Endothelial cell of umbilical vein (primary cell): ENCODE measurements at places on chromosomes 1 and 21.
A peak's percentile ranks its signal among the peaks of the same experiment; 100 is the strongest.

- DNase-seq: no peak
Measured at GRCh38 chr21:14482165-14482564, 64.0 kb downstream of the SAMSN1 start.

GRCh38 chr1:63753591-63753990 is 20.2 kb upstream of the ROR1 start:
- peak; percentile 78 for DNase-seq

DNA sequence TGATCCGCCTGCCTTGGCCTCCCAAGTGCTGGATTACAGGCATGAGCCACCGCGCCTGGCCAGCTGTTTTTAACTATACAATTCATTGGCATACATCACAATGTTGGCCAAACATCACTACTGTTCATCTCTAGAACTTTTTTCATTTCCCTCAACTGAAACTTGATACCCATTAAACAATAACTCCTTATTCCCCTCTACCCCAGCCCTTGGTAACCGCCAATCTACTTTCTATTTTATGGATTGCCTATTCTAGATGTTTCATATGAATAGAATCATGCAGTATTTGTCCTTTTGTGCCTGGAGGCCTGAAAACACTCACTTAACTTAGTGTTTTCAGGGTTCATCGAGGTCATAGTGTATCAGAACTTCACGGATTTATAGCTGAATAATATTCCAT is 16.2 kb downstream of the BTF3L4 start:
- DNase-seq: no peak

- DNase-seq: no peak
Measured at GRCh38 chr1:58926152-58926551, 142.3 kb upstream of the JUN start.

DNA sequence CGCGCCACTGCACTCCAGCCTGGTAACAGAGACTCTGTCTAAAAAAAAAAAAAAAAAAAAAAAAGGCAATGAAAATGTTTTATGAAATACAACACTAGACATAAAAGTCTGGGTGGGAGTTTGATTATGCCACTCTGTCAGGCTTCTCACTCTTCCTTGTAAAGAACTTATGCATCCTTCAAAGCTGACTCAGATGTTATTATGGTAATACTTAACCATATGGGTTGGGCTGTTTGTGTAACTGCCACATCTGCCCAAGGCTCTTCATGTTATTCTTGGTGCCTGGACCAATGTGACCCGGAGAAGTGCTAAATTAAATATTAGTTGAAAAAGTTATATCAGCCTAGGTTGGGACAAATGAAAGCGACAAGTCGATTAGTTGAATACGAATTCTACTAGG is 23.8 kb downstream of the FAM89A start:
- no peak for DNase-seq

DNA sequence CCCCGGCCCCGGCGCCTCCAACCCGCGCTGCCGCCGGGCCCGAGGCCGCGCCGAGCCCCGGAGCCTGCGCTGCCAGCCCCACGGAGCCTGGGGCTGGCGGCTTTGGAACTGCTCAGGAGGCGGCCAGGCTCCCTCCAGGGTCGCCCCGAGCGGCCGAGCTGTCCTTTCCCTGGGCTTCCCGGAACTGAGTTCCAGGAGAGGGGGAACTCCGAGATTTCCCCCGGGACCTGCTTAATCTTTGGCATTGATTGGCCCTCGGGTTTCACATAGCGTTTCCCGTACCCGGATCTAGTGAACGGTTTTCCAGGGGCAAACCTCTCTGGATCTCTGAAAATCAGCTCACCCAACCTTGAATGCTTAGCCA is 504 bp downstream of the H6PD start:
- DNase-seq: peak; percentile 48

- no peak for DNase-seq
Measured at GRCh38 chr1:217062586-217062985, 339.4 kb upstream of the ESRRG start.

DNA sequence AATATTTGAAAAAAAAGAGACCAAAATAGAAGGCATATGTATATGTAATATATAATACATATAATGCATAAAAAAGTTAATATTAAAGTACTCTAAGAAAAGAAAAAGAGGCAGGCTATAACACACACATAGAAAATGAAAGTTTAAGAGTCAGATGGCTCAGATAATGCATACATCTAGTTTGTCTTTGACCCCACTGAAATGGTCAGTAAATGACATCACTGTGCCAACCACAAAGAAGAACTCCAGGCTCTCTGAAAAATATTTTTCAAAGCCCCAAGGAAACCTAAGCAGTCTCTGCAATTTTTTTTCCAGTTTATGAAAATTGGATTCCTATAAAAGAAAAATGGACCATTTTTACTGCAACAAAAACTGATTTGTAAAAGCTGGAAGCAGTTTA is 55.4 kb upstream of the SCYL3 start:
- DNase-seq: no peak

DNA sequence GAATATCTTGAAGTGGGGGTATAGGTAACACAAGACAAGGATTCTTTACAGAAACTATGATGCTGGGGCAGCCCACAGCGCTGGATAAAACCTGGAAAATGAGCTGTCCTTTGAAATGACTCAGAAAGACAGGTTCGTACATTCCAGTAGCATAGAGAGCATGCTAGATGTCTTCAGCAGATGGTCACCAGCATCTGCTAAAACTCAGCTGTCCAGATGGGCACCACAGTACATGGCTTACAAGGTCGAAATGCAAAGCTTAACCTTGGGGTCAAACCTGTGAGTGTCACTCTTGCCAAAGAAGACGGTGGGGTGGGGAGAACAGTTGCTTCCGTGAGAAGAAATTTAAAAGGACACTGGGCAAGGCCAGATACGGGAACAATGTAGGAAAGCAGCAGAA is 41.3 kb upstream of the TRIM45 start:
- no peak for DNase-seq

GRCh38 chr21:33026878-33027400 is 1.2 kb downstream of the OLIG2 start:
- no peak for DNase-seq

GRCh38 chr1:51524817-51525216 is 5.8 kb upstream of the EPS15 start:
- no peak for DNase-seq

- peak; percentile 89 for DNase-seq
Measured at GRCh38 chr1:199573047-199573446, 454.5 kb upstream of the NR5A2 start.

DNA sequence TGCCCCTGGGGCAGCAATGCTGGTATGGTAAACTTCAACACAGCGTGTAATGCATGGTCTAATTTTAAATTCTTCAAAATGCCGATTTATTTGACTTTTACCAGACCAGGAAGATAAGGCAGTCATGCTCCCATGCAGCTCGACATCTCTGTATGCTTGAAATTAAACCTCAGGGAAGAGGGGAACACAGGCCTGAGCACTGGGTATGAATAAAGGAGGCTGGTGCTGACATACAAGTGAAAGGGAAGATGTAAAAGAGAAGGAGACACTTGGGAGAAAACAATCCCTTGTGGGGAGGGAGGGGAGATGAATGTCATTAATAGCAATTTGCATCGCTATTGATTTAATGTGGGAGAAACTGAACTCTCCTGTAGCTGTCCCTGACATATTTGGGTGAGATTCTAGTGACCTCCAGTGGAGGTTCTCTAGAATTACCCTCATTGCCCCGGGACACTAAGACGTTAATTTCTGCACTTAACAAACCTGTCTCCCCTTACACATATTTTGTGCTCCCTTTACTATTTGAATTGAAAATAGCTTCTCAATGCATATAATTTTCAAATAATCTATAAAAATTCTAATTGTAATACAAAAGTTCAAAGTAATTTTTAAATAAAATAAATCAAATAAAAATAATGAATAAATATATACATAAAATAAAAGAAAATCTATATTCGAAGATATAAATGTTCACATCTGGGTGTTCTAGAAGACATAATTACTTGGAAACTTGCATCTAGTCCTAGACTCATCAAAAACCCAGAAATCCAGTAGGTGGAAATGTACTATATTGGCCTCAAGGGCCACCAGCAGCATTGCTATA is 283.1 kb downstream of the LMX1A start:
- peak; percentile 57 for DNase-seq

DNA sequence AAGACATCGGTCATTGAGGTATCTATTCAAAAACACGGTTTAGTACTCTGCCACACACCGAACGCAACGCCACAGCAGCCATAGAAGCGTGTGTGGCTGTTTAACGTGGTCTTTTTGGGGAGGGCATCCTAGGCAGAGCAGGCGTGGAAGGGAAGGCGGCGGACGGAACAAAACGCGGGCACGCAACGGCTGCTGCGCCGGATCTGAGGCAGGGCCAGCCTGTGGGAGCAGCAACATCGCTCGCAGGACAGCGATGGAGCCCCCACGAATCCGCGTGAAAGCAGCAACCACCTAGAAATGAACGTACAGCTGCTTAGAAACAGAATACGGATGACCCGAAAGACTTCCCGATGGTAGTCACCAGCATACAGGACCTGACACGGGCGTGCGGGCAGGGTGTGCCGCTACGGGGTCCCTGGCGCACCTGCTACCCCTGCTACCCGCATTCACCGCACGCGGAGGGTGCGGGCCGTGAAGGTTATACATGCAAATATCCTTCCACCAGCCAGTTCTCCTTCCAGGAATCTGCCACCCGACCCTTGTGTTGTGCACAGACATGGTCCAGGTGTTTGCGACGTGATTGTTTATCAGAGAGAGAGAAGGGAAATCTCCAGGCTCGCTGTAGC is 114.4 kb upstream of the COL6A1 start:
- DNase-seq: no peak

- no peak for DNase-seq
Measured at GRCh38 chr1:48051466-48052126, 54.4 kb upstream of the TRABD2B start.

- no peak for DNase-seq
Measured at GRCh38 chr1:22651941-22652856, 837 bp upstream of the C1QB start.

GRCh38 chr21:45125357-45125756 is 51.0 kb downstream of the ADARB1 start:
- no peak for DNase-seq

- no peak for DNase-seq
Measured at GRCh38 chr1:72837781-72838180, 555.4 kb upstream of the NEGR1 start.

DNA sequence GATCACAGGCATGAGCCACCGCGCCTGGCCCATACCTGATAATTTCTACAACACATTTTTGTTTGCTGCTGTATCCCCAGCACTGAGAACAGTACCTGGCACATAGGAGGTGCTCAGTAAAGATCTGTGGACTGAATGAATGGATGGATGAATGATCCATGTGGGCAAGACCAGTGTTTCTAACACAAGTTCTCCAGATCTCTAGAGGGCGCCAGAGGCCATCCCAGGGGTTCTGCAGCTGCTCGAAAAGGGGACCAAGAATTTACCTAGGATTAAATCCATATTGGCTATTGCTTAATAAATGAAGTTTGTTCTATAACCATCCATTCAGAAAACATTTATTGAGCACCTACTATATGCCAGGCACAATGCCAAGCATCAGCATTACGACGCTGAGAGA is 167.7 kb downstream of the ACTL8 start:
- no peak for DNase-seq

- peak; percentile 59 for DNase-seq
Measured at GRCh38 chr1:28915031-28915895, 894 bp downstream of the EPB41 start.

DNA sequence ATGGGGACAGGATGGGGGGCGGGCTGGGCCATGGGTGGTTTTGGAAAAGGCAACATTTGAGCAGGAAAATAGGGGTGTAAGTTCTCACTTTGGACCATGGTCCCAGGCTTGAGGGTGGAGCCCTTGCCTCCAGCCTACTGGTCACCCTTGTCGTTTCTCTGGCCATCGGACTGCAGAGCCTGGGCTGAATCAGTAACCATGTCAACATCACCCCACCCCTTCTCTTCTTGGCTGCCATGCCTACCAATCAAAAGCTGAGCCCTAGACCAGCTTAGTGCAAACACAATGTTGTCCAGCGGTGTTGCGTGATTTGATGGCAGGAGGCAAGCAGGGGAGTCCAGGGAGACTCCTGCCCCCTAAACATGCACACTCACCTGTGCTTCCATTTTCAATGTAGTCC is 231.0 kb upstream of the KAZN start:
- no peak for DNase-seq

DNA sequence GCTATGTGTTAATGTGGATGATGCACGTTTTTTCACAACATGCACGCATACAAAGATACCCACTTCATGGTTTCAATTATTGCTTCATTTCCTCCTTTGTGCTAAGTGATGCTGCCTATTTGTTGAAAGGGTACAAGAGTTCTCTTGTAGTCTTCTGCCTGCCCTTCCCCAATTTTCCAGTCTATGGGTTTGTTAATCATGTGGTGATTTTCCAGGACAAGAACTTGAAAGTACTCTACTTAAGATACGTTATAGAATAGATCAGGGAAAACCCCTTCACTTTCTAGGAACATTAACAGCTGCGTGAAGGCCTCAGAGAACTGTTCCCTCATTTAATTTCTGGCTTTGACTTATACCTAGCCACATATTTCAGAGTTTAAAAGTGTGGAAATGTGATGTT is 52.1 kb upstream of the SLC44A3 start:
- DNase-seq: no peak

DNA sequence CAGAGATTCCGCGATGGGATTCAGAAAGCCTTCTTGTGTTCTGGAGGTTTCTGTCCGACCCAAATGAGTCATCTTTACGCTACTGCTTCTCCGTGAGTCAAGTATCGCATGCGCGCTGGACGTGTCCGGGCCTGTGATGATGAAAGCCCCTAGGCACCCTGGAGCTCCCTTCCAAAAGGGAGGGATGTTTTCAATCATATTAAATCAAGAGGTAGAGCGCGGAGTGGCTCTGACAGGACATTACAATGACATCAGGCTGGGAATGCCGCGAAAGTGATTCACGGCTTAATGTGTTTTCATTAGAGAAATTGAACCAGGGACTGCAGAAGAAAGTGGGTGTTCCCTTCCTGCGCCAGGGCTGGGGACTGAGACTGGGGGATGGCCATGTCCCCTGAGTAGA is 48.5 kb downstream of the AJAP1 start:
- DNase-seq: no peak

- DNase-seq: no peak
Measured at GRCh38 chr1:226370144-226370923, 37.6 kb downstream of the PARP1 start.

GRCh38 chr1:192751260-192751659 is 57.6 kb upstream of the RGS2 start:
- DNase-seq: no peak

GRCh38 chr1:179925922-179926849 is 28.4 kb upstream of the CEP350 start:
- no peak for DNase-seq

GRCh38 chr1:19981507-19982312 is 2.3 kb upstream of the PLA2G2A start:
- DNase-seq: no peak

- no peak for DNase-seq
Measured at GRCh38 chr1:151799179-151800022, 5.8 kb downstream of the LINGO4 start.

GRCh38 chr1:9078015-9078751 is 8.7 kb upstream of the SLC2A5 start:
- no peak for DNase-seq
